CD4-positive, alpha-beta T cell treated with Interleukin-15 for 1 hour (primary cell): ENCODE measurements at places on chromosomes 3 and 15.

DNA sequence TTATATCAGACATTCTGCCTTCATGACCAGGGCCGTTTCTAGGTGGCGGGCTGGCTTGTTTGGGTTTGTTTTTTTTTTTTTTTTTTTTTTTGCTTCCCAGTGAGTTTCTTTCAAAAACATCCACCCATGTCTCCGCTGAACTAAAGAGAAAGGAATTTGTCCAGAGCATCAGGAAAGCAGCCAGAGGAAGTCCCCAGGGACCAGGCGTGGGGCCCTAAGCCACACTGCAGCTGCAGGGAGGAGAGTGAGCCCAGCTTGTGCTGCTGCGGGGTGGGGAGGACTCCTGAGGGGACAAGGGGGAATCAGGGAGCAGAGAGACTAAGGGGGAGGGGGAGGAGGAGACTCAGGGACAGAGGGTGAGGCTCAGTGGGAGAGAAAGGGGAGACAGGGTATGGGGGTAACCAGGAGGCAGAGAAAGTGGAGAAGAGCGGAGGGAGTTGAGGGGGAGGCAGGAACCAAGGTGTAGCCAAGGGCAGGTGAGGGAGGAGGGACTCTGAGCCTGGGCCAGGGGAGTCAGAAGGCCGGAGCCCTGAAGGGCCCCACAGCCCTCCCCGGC lies 49.5 kb downstream of the CYP11A1 start:
- no peak for DNase-seq

DNA sequence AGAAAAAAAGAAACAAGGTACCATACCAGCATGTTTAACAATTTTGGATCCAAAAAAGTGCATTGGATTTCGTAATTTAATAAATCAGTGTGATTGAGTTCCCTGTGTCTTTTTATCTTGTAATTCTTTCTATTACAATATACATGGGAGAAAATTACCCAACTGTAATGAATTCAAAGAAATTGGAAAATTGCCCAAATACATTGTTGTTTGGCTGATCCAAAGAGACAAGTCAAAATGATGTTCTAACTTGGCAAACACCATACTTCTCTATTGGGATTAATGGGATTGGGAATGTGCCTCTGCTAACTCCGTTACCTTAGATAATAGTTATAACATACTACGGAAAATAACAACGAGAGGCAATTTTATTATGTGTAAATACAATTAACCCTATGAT lies 1097.1 kb downstream of the ROBO1 start:
- DNase-seq: no peak

- no peak for DNase-seq
Measured at GRCh38 chr15:40436892-40437751, 3.6 kb upstream of the BAHD1 start.

DNA sequence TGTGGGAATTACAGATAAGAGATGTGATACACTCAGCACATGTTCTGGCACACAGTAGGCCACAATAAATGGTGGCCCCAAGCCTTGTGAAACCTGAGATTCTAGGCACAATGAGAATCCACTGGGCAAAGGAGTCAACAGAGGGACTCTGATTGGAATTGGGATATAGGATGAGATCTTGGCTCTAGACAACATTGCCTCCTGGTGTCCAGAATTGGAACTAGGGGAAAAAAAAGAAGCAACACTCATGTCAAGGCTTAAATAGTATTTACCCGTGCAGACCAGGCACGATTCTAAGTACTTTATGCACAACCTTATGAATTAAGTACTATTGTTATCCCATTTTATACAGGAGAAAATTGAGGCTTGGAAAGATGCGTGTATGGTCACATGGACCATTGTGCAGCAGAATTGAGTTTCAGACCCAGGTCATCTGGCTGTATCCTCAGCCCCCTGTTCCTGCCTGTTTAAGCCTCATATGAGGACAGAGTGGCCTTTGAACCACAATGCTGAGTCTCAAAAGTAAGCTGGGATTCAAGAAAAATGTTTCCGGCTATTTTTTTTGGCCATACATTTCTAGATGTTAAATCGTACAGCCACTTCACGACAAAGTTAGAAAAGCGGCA lies 124.8 kb downstream of the SV2B start:
- no peak for DNase-seq
